ENCODE measurements at places on chromosomes 2 and 18. TPM values are rescaled to one million over a fixed set of nuclear protein-coding genes. Genes with fewer than 3 reads are reported as not detected.

The EN1 gene
- not detected for total RNA-seq

- no peak for DNase-seq
Measured at GRCh38 chr2:117875786-117876185, 61.3 kb downstream of the DDX18 start.

GRCh38 chr2:90207454-90208058 is 1516.1 kb downstream of the RPIA start:
- DNase-seq: no peak

DNA sequence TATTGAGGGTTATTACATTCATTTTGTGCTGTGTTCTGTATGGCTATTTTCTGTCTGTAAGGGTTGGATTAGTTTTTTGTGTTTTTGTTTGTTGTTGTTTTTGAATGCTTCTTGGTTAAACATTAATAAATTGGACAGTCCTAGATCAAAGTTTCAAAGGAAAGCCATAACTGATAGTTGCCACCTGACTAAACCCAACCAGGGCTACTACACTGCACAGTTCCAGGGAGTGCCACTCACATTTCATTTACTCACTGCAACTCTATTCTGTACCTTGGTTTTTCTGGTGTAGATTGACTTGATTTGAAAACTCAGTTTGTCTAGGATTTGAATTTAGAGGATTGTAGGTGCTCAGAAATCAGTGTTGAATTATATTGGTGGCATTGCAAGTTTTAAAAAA is 6.4 kb downstream of the MYL12B start:
- no peak for DNase-seq

All from thoracic aorta (tissue), 2 donors.